ENCODE measurements at places on chromosomes 12 and 14.

- peak; percentile 77 for DNase-seq
Observed at GRCh38 chr12:94100990-94101737, 47.2 kb upstream of the PLXNC1 start.

- DNase-seq: peak; percentile 34
Observed at GRCh38 chr12:127108360-127109215, 1158.4 kb upstream of the TMEM132C start.

GRCh38 chr14:32354716-32355115 is 25.6 kb downstream of the AKAP6 start:
- no peak for DNase-seq

- DNase-seq: no peak
Observed at GRCh38 chr14:68554231-68554630, 238.6 kb downstream of the ZFP36L1 start.

GRCh38 chr14:69988979-69989378 is 109.8 kb downstream of the SMOC1 start:
- no peak for DNase-seq

DNA sequence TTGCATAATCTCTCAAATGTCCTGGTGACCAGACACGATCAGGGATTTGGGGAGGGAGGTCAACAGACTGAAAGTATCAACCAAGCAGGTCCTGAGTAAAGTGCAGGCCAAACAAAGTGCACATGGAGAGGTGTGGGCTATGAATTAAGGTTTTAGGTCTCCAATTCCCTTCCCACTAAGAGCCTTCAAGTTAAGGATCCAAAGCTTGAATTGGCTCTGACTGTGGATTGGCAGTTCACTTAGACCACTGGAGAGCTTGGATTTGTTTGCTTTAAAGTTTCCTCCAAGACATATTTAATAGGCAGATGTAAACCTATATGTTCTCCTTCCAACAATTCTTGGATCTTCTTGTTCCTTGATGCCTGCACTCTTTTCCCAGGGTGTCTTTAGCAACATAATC is 129.6 kb upstream of the IGF1 start:
- DNase-seq: no peak

- DNase-seq: no peak
Observed at GRCh38 chr14:30957813-30958370, 67.6 kb upstream of the AP4S1 start.

DNA sequence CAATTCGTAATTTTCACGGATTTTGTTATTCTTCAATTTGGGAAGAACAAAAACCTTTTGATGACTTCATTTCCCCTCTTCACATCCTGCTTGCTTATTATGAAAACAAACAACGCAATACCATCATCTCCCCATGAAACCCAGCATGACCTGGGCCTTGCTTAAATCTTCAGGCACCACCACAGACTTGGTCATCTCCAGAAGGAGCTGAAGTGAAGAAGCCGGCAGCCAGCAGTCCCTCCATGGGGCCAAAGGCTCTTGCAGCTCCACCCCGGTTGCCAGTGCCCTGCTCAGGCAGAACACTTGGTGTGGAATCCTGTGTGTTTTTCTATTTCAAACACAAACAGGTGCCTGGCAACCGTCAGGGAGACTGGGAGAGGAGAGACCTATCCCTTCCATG is 982.9 kb upstream of the TMEM132C start:
- no peak for DNase-seq

DNA sequence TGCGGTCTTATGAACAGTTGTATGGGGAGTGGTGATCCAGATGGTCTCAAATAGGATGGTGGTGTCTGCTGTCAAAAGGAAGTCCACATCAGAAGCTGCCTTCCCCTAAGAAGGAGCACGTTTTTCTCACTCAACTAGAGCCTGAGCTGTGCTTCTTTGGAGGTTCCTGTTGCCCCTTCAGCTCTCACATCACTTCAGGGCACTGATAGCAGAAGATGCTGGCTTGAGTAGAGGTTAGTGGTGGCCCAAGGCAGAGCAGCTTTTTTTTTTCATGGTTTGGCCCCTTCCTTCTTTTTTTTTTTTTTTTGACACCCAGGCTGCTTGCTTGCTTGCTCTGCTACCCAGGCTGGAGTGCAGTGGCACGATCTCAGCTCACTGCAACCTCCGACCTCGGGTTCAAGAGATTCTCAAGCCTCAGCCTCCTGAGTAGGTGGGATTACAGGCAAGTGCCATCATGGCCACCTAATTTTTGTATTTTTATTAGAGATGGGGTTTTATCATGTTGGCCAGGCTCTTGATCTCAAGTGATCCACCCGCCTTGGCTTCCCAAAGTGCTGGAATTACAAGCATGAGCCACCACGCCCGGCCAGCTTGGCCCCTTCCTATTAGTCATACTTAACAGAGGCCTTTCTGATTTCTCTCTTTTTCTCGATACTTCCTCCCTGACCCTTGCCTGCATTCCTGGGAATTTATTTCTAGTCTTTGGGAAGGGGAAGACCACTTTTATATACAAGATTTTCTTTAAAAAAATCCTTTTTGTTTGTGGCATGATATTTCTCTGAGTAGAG is 31.6 kb downstream of the KLRD1 start:
- no peak for DNase-seq

- no peak for DNase-seq
Observed at GRCh38 chr12:52907092-52907810, 2.4 kb upstream of the KRT8 start.
